Caki2 (cell line): ENCODE measurements at places on chromosomes 2 and 18. TPM values are rescaled to one million over a fixed set of nuclear protein-coding genes. Genes with fewer than 3 reads are reported as not detected.

Gene PSMA8
- total RNA-seq: not detected in 2 replicates

Gene COBLL1
- 4.1 and 16.4 TPM in 2 replicates for total RNA-seq

Gene TUBA3E
- not detected in 2 replicates for total RNA-seq

Gene ANKMY1
- 2.4 and 7.5 TPM in 2 replicates for total RNA-seq

Gene CAVIN2
- total RNA-seq: 0.84 TPM in 1 of 2 replicates, not detected in the other

Gene ABCB11
- not detected in 2 replicates for total RNA-seq

- DNase-seq: no peak
Observed at GRCh38 chr18:73840319-73840945, 307.2 kb downstream of the FBXO15 start.

DNA sequence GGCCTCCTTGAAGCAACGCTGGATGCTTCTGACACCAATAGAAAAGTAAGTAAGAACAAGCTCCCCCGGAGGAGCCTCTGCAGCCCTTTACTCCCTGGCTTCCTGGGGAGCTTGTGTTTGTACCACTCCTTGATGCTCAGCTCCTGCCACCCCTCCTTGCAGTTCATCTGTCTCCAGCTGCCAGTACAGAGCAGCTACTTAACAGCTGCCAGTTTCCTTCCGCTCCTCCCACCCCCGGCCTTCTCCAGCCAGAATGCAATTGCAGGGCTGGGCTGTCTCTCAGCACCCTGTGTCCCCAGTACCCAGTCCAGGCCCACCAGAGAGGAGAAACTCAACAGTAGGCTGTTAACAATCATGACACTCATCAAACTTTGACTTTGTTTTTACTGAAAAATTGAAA is 109.4 kb downstream of the AOX1 start:
- no peak for DNase-seq

DNA sequence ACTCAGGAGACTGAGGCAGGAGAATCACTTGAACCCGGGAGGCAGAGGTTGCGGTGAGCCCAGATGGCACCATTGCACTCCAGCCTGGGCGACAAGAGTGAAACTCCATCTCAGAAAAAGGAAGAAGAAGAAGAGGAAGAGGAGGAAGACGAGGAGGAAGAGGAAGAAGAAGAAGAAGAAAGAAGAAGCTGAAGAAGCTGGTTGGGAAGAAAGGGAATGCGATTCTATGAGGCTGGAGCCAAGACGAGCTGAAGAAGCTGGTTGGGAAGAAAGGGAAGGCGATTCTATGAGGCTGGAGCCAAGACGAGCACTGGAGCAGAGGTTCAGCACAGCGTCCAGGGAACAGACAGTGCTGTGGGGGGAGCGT is 30.3 kb upstream of the TAF1B start:
- DNase-seq: no peak

DNA sequence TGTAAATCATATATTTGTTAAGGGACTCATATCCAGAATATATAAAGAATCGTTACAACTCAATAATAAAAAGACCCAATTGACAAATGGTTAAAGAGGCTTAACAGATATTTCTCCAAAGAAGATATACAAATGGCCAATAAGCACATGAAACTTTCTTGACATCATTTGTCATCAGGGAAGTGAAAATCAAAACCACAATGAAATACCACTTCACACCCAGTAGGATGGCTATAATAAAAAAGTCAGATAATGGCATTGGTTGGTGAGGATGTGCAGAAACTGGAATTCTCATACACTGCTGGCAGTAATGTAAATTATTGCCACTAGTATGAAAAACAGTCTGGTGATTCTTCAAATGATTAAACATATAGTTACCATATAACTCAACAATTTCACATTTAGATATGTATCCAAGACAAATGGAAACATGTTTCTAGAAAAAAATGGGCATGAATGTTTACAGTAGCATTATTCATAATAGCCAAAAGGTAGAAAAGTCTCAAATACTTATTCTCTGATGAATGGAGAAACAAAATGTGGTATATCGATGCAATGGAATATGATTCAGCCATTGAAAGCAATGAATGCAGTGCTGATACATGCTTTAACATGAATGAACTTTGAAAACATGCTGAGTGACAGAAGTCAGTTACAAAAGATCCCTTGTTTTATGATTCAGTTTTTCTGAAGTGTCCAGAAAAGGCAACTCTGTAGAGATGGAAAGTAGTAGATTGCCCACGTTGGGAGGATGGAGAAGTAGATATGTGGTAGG is 304.6 kb upstream of the ZEB2 start:
- DNase-seq: no peak

- no peak for DNase-seq
Observed at GRCh38 chr18:55879331-55879730, 291.3 kb upstream of the TCF4 start.

GRCh38 chr2:218703341-218703740 is 7.3 kb upstream of the TTLL4 start:
- DNase-seq: no peak

- no peak for DNase-seq
Observed at GRCh38 chr18:22088996-22089640, 80.3 kb upstream of the GATA6 start.

DNA sequence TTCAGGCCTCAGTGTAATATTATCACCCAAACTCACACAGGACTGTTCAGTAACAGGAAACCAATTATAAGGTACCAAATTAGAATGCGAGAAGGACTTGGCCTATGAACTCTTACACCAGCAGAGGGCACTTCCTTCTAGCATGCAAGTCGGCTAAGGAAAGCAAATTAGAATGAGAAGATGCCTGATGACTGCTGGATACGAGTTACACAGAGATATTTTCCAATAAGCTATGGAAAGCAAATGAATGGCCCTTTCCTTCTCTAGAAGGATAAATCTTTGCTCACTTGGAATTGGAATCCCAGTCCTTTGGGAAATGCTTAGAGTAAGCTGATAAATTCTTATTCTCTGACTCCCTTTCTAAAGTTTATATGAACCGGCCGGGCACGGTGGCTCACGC is 109.8 kb downstream of the AP1S3 start:
- DNase-seq: peak; percentile 56

- no peak for DNase-seq
Observed at GRCh38 chr2:147345246-147345645, 499.6 kb upstream of the ACVR2A start.

- no peak for DNase-seq
Observed at GRCh38 chr18:13547347-13547746, 179.0 kb downstream of the FAM210A start.

DNA sequence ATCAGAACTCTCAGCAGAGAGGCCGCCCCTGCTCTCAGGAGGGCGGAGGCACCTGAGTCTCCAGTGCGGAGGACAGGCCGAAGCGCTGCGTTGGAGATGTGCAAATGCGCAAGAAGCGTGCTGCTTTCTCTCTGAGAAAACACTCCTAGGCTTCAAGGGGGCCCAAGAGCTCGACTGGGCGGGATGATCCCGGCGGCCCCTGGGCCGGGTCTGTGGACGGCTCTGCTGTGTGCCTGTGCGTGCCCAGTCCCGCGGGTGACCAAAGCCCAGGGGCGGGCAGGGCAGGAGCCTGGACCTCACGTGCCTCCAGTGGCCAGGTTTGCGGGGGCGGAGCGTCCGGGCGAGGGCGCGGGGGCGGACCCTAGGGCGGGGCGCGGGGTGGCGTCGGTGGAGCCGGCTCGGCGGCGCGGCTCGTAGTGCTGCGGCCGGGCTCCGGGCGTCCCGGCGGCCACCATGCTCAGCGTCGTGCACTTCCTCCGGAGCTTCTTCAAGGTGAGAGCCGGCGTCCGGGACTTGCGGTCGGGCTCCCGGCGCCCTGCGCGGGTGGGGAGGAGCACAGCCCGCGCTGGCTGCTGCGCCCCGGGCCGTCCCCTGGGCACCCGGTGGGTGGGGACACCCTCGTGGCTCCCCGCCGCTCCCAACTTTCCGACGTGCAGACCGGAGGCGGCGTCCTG is at the start of gene ARHGEF4:
Gene ARHGEF4 (plus strand): TSS at position 414 of the 674 bp plus-strand sequence. CDS start 40 bp downstream, at position 454.
- DNase-seq: peak; percentile 66

DNA sequence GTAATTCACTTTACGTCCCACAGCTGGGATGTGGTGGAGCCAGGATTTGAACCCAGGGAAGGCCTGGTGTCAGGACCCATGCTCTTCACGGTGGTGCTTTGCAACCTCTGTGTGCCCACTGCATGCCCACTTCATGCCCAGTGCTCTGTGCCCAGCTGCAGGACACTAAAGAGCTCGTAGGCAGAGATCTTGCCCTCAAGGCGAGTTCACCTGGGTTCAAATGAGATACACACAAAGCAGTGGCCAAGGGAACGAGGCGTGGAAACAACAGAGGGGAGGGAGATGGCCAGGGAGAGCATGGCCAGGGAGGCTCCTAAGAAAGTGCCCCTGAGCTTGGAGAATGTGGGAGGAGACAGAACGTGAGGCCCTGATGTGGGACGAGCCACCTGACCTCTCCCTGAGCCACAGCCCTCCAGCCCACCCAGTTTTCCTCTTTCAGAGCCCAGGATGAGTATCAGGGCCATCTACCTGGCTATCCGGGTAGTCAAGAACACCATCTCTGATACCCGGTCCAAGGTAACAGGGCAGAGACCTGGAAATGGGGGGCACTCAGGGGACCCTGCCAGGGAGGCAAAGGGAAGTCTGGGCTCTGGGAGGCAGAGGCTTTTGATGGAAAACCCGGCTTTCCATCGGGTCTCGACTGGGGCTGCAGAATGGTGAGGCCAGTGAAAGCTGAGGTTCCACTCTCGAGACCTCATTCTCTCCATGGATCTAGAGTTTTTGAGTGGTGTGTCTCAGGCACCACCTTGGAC is 20.4 kb downstream of the MROH2A start:
- no peak for DNase-seq

- no peak for DNase-seq
Observed at GRCh38 chr18:12921178-12921577, 26.6 kb upstream of the SEH1L start.

DNA sequence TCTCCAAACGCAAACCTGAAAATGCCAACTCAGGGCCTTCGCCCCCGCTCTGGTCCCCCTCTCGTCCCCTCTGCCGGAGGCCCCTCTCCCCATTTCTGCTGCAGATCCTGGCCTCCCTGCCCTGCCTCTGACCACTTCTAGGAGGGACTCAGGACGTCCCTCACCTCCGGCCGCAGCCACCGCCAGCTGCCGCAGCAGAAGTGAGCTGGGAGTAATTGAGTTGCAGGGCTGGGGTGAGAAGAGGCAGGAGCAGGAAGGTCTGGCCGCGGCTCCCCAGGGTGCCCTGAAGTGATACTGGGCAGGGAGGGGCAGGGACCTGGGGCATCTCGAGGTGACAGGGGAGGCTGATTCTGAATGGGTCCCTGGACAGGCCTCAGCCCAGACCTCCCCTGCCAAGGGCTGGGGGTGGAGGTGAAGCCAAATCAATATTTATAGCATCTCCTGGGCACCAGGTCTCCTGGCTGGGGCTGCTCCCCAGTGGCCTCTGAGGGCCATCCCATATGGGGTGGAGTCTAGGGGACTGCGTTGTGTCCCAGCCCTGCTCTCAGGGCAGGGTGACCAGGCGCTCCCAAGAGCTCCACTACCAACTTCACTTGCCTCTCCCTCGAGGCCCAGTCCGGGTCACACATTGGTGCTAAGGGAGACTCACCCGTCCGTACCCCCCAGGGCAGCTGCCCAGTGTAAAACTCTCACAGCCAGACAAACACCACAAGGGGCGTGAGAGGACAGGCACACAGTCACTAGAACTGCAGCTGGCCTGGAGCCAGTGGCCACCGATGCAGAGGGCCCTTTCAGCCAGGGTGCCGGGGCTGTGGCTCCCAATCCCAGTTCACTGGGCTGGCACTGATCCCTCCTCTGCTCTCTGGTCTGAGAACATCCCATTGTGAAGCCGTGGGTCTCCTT is 33.0 kb downstream of the KCNIP3 start:
- peak; percentile 66 for DNase-seq

DNA sequence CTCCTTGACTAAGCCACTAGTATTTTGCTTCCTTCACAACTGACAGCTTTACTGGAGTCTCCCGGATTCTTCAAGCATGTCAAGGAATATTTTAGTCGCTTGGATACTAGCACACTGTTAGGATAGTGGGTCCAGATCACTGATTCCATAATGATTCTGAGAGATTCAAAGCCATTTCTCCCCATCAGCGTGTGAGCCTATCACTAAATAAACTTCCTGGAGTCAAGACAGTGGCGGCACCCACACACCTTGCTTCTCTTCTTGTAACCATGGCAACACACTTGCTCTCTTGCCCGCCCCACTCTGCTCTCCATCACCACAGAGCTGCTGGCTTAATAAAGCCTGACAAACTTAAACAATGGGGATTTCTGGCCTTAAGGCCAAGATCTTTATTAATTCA is 245.1 kb downstream of the LRRTM1 start:
- DNase-seq: peak; percentile 55

GRCh38 chr2:37869771-37870170 is 55.3 kb upstream of the RMDN2 start:
- peak; percentile 22 for DNase-seq

- no peak for DNase-seq
Observed at GRCh38 chr2:109046925-109047508, 58.0 kb upstream of the EDAR start.

- DNase-seq: no peak
Observed at GRCh38 chr2:134682726-134683125, 36.1 kb downstream of the TMEM163 start.

DNA sequence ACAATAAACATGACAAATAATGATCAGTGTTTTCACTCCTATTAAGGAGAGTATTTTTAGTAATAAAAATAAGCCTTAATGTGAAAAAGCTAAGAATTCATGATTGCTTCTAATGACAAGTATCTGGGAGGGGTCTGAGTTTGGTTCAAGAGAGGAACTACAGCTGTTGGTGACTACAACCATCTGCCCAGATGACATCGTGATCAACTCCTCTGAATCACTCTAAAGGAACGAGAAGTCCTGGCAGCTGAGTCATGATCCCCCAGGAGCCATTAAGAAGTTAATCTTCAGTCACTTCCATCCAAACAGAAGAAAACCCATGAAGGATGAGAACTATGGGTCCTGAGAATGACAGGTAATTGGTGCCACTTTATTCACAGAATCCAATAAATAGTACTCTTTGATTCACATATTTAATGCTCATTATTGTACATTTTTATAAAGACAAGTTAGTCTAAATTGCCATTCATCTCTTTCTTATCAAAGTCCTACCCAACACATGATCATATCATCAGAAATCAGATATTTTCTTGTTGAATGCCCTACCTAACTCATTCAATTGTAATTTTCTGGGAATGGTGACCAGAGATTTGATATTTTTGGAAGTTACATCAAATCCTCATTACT is 6.8 kb downstream of the TFPI start:
- DNase-seq: peak; percentile 76

DNA sequence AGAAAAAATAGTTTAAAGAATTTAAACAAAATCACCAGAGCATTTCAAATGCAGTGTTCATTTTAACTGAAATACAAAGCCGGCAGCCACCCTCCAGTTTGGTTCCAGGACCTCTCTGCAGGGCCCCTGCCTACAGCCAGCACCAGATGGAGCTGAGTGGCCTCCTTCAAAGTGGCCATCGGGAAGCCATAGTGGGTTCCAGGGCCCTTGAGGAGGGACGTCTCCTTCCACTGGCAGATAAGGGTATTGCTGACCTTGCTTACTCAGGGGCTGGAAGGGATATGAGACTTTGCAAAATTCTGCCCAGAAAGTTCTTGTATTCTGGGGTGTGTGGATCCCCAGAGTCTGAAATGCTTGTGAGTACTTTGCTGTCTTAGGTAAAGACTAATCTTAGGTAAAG is 205.2 kb upstream of the APCDD1 start:
- DNase-seq: no peak

- peak; percentile 44 for DNase-seq
Observed at GRCh38 chr18:9221040-9221439, 84.5 kb downstream of the ANKRD12 start.

GRCh38 chr2:150538651-150539201 is 51.3 kb upstream of the RND3 start:
- DNase-seq: no peak
